Renal cortex interstitium (tissue), 15 donors: ENCODE measurements at places on chromosomes 3 and 15. TPM values are rescaled to one million over a fixed set of nuclear protein-coding genes. Genes with fewer than 3 reads are reported as not detected.

The LINGO1 gene
- 20.8 TPM for polyA plus RNA-seq

GRCh38 chr15:79904271-79904670 is 7.5 kb upstream of the MTHFS start:
- no peak for DNase-seq

DNA sequence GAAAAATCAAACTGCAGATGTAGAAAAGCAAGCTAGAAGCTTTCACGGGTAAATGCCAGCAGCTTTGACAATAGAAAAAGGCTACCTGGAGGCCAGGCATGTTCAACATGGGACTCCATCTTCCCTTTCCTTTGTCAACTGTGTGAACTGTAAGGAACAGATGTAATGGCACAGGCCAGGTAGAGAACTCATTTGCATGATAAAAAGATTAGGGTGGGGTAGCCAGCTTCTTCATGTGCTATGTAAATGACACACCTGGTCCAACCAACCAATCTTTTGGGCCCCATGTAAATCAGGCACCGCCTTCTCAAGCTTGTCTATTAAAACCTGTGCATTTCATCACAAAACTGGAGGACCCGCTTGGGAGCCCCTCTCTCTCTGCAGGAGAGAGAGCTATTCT is 686.5 kb upstream of the GOLIM4 start:
- no peak for DNase-seq

DNA sequence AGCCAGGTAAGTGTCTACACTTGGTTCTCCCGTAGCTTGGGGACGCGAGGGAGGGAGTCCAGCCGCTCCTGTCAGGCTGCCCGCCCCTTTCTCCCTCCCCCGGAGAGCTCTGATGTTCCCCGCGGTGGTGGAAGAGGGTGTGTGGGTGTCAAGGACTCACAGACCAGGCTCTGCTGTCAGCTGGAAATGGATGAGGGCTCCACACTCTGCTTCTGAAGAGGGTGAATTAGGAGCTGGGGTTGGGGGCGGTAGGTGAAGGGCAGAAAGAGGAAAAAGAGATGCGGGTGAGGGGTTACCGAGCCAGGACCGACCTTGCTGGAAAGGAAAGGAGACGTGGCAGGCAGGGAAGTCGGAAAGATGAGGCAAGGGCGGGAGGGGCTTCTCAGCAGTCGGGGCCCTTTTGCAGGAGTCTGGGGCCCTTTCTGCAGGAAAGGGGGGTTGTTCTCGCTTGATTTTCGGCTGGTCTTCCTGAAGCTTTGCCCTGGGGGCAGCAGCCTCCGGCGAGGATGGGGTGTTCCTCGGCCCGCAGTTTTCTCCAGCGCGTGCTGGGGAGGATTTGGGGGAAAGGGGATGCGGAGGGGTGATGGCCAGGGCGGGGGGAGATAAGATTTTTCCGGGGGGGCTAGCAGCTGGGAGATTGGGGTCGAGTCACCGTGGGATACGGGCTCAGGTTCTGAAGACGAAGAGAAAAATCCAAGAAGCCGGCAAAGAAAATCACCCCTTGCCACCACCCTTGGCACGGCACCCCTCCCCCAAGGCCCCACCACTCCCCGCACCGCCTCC is 602 bp upstream of the BAHD1 start:
- DNase-seq = no peak

- no peak for DNase-seq
Measured at GRCh38 chr3:154931484-154931883, 148.6 kb upstream of the MME start.

DNA sequence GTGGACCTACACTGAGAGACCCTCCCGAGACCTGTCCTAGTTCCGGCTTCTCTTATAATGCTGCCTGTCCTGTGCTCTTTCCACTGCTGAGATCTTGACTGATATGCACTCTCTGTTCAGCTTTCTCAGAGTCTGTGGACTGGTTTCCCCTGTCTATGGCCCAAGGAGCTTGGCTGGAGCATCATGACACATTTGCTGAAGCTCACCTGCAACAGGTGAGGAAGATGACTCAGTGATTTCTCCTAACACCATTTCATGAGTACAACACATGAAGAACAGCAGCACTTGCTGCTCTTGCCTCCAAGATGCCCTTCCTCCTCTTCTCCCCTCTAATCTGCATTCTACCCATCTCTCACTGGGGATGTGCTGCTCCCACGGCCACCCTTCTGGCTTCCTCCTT is 92.1 kb downstream of the DUT start:
- DNase-seq = no peak

- DNase-seq = no peak
Measured at GRCh38 chr15:50077651-50078050, 41.4 kb downstream of the ATP8B4 start.

The A4GNT gene
- polyA plus RNA-seq = 1.00 TPM

DNA sequence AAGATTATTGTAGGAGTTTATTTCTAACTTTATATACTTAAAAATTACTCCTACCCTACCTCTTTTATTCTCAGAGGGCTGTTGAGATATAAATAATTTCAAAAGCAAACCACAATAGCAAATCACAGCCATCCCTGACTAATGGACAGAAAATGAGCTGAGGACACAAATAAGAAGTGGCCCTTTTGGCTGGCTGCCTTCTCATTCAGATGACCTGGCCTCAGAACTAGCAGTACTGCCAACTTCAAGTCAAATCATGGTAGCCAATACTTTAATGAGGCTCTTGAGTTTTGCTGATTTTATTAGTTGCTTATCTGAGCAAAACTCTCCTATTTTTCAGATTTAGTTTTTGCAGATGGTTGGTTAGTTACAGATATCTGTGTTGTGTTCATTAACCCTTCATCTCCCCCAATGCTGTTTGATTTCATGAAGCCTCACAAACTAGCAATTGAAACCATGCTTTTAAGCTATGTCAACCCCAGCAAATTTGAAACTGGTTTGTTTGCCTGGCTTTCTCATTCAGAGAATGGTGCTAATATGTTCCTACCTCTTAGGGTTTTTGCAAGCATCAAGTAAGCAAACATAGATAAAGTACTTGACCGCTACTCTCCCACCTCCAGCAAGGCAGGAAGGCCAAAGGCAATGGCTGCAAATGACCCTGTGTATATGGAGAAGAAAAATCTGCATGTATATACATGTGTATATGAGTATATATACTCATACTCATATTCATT is 73.4 kb upstream of the HACD2 start:
- DNase-seq = no peak
